ENCODE measurements at places on chromosomes 3 and 15.

GRCh38 chr3:196096382-196096953 is 14.6 kb upstream of the TFRC start:
- DNase-seq: no peak

GRCh38 chr3:129404610-129405009 is 23.8 kb downstream of the EFCAB12 start:
- DNase-seq: no peak

DNA sequence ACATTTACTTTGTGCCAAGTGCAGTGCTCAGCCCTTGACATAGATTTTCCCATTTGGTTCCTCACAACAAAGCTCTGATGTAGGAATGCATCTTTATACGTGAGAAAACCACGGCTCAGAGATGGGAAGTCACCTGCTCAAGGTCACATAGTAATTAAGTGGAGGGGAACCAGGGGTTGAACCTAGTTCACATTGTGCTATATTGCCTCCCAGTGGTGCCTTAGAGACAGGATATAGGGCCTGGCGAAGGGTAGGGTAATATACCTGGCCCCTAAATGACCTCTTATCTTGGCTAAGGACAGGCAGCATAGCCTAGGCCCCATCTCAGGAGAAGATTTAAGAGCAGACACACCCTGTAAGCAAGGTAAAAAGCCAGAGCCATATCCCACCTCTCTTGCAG is 71.5 kb downstream of the FOXP1 start:
- DNase-seq: no peak

DNA sequence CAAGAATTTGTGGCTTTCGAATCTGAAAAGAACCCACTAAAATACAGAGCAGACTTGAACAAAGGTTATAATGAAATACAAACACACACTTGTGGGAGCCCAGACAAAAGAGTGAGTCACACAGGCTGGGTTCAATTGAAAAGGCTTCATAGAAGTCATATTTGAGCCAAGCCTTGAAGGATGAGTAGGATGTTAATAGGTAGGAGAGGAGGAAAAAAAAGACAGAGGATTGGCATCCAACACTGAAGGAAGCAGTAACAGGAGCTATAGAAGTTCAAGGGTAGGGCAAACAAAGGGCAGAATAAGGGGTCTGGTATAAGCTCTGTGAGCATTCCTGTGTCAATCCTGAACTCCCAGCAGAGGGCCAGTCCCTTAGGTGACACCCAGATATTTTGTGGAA is 325.4 kb downstream of the FOXP1 start:
- DNase-seq: no peak

DNA sequence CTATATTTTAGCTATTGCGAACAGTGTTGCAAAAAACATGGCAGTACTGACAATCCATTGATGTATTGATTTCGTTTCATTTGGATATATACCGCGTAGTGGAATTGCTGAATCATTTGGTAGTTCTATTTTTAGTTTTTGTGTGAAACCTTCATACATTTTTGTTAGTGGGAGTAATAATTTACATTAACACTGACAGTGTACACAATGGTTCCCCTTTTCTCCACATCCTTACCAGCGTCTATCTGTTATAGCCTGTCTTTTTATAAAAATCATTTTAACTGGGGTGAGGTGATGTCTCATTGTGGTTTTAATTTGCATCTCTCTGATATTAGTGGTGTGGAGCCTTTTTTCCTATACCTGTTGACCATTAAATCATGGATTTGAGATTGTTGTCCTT is 392.4 kb upstream of the ALCAM start:
- DNase-seq: no peak

- DNase-seq: no peak
These were observed 486.8 kb upstream of the CNTN4 start for GRCh38 chr3:1611824-1612223.

DNA sequence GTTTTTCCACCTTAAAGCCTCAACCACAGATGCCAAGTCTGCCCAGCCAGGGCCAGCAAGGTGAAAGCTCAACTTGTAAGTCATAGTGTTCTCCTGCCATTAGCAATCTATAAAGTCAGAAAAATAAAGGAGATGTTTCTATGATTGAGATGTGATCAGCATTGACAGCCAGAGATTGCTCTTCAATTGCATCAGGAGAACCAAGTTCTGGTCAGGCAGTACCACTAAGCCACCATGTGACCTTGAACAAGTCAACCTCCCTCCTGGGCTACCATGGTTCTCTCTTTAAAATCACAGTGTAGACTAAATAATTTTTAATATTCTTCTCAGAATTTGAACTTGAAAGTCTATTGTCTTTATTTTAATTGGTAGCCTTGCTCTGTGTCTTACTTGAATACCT is 220.3 kb upstream of the HES1 start:
- no peak for DNase-seq

DNA sequence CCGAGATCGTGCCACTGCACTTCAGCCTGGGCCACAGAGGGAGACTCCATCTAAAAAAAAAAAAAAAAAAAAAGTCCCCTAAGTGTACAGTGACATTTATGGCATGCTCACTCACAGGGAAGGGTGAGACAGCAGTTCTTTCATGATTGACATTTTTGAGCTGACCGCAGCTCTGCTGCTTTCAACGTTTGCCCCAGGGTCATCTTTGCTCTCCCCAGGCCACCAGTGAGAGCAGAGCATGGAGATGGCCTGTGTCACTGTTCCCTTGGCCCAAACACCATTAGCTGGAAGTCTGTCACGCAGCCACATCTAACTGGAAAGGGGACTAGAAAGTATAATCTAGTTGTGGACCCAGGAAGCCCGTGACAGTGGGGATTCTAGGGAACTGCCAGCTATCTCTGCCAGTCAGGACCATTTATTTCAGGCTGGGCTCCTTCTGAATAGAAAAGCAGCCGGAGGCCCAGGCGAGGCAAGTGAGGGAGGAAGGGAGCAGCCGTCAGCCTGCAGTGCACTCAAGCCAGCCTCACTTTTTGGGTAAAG is 193.4 kb upstream of the HES1 start:
- no peak for DNase-seq

DNA sequence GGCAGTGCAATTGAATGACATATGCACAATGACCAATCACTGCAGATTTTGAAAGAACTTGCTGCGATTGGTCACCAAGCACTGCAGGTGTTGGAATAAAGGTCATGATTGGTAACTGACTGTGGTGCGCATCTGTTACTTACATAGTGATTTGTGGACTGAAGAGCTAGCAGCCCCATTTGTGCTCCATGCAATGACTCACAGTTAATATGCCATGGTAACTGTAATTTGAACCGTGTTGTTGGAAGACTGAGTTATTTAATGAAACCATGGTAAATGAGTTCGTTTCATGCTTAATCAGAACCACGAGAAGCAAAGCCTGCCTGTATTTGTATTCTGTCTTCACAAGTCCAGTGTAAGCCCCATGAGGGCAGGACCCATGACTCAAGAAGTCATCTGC is 220.5 kb downstream of the TJP1 start:
- DNase-seq: no peak

- DNase-seq: peak; percentile 35
These were observed at the start of gene FBXL22 for GRCh38 chr15:63597038-63597790. FBXL22 (plus strand) TSS chr15:63597387; CDS start chr15:63597393, 6 bp downstream.

DNA sequence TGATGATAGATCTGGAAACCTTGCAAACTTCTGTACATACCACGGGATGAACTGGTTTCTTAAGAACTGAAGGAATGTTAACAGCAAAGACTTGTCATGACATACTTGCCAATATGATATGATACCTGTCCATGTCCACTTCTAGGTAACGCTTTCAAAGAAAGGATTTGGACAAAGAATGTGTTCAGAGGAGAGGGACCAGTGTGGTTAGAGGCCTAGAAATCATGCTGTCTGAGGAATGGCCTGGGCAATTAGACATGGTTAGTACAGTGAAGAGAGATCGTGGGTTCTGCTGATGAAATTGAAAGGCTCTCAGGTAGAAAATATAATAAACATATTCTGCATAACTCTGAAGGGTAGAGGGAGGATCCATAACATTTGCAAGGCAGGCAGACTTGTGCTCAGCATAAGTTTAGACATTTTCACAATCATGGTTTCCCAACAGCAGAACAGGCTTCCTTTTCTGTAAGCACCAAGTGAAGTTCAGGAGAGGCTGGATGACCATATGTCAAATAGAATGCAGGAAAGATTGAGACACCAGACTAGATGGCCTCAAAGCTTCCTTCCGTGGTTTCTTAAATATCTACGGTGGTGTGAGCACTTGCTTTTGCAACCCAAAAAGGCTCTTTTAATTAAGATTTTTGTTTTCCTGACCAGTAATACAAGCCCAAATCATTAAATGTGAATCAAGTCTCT is 39.9 kb downstream of the TGFBR2 start:
- DNase-seq: no peak

DNA sequence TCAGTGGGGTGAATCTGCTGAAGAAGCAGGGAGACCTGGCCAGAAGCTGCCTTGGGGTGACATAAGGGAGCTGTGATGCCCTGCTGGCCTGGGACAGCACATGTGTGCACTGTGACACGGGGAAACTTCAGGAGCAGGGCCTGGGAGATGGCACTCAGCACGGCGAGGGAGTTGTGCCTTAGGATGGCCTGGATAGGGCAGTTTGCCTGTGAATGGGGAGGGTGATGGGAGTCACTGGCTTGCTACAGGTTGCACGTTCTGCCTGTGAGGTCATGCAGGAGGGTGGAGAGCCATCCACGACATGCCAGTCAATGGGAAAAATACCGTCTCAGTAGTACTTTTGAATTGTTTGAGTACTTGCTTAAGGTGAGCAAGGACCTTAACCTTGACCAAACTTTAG is 76.8 kb upstream of the UBE3A start:
- no peak for DNase-seq

DNA sequence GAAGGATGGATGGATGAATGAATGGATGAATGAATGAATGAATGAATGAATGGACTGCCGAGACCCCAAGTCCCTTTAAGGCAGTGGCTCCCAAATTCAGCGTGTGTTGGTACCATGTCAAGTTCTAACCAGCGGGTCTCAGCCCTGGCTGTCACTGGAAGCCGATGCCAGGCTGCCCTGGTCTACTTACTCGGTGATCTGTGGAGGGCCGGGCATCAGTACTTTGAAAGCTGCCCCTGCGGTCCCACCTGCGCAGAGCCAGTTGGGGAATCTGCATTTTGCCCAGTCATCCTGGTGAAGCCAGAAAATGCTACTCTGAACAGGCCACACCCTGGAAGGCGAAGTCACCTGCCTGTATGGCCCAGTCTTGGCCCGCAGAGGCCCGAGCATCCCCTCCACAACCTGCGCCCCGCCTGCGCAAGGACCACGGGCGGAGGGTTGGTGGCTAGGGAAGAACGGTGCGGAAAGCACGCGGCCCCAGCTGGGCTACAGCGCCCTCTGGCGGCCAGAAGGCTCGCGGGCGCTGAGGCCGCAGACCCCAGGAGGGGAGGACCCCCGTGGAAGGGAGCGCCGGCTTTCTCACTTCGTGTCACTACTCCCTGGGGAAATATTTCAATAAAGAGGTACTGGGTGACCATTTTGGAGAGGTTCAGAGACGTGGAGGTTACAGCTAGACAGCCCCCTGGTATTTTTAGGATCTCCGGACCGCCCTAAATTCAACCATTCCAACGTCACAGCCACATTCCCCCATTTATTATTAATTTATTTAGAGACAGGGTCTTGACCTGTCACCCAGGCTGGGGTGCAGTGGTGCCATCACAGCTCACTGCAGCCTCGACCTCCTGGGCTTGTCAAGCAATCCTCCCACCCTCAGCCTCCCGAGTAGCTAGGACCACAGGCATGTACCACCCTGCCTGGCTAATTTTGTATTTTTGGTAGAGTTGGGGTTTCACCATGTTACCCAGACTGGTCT is 34.9 kb downstream of the PRKCD start:
- no peak for DNase-seq

DNA sequence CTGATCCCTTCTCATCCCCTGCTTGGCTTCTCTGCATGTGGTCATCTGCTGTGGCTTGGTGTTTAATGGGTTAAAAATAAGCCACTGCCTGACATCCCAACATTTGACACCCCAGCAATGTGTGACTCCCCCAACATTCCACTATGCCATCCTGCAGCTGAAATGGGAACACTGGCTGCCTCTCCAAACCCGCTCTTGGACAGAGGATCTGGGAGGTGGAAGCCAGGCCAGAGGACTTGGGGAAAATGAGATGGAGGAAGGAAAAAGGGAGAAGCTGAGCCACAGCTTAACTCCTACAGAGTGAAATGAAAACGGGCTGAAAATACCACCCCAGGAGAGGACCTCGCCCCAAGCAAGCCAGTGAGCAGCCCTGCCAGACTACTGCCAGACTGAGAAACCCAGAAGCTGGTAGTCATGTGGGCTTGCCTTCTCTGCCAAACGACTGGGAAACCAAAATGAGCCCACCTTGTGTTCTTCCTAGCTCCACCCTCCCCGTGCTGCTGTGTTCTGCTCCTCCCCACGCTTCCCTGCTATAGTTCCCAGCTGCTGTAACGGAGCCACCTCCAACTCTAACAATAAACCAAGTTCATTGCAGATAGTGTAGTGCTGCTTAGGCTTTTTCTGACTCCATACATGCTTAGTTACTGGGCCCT is 13.7 kb downstream of the MAP1A start:
- DNase-seq: no peak
